Stimulated activated CD8-positive, alpha-beta memory T cell treated with anti-CD3 and anti-CD28 coated beads, Interleukin-12 subunit alpha, Interleukin-12 subunit beta, amount 100 ng/mL, for 4 hours (primary cell): ENCODE measurements at places on chromosomes 13 and 19.

DNA sequence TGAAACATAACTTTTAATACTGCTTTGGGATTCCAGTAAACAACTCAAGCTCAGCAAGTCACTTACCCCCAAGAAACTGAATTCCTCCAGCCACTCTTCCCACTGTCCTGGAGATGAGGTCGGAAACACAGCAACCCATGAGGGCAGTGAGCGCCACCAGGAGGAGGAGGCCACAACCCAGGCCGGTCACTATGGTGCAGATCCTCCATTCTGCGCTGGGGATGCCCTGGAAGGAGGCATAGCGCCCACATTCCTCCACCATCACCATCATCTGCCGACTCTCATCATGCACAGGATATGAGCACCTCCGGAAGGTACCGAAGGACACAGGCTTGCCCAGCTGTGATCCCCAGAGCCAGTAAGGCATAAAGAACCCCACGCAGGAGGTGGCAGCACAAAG, 2.2 kb downstream of the LHFPL6 start:
- DNase-seq: no peak

DNA sequence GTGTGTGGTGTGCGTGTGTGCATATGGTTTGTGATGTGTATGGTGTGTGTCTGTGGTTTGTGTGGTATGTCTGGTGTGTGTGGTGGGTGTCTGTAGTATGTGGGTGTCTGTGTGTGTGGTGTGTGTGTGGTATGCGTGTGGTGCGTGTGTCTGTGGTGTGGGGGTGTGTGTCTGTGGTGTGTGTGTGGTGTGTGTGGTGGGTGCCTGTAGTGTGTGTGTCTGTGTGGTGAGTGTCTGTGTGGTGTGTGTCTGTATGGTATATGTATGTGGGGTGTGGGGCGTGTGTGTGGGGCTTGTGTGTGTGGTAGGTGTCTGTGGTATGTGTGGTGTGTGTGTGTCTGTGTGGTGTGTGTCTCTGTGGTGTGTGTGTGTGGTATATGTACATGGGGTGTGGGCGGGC, 300.7 kb downstream of the TEX29 start:
- DNase-seq: no peak

DNA sequence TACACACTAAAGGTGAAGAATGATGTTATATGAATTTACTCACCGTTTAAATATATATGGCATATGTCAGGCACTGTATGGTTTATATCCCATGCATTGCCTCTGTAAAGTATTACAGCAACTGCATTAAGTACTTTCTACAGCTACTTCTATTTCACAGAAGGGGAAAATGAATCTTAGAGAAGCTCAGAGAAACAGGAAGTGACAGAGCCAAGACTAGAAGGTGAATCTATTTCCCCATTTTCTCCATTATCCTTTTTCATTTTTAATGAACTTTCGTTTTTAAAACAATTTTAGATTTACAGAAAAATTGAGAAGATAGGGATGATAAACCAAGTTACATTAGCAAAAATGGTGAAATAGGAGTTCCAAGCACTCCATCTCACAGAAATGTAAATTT, 863.3 kb downstream of the UQCRFS1 start:
- no peak for DNase-seq

- no peak for DNase-seq
Observed at GRCh38 chr19:51354103-51354741, 12.0 kb downstream of the ETFB start.

- no peak for DNase-seq
Observed at GRCh38 chr19:50486823-50487515, 10.3 kb upstream of the GARIN5A start.

DNA sequence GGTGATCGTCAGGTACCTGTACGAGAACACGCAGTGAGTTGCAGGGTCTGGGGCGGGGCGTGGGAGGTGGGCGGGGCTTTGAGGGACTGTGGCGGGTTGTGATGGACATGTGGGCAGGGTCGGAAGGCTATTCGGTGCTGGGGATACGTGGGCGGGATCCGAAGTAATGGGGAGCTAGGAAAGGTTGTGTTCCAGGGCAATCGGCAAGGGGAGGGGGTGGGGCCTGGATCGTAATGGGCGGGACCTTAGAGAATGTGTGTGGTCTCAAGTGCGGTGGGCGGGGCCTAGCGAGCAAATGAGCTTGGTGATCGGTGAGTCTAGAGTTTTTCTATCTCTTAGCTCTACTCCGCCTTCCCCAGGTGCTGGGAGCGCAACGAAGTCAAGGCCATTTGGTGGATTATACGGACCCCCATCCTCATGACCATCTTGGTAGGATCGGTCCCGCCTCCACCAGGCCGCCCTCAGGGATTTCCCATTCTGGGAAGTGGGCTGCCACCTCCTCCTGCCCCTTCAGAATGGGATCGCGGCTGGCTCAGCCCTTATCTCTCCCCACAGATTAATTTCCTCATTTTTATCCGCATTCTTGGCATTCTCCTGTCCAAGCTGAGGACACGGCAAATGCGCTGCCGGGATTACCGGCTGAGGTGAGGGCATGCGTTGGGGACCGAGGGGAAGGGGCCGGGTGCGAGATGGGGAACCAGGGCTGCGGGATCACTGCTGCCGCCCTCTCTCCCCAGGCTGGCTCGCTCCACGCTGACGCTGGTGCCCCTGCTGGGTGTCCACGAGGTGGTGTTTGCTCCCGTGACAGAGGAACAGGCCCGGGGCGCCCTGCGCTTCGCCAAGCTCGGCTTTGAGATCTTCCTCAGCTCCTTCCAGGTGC, 9.6 kb downstream of the GIPR start:
- DNase-seq: peak; percentile 64

DNA sequence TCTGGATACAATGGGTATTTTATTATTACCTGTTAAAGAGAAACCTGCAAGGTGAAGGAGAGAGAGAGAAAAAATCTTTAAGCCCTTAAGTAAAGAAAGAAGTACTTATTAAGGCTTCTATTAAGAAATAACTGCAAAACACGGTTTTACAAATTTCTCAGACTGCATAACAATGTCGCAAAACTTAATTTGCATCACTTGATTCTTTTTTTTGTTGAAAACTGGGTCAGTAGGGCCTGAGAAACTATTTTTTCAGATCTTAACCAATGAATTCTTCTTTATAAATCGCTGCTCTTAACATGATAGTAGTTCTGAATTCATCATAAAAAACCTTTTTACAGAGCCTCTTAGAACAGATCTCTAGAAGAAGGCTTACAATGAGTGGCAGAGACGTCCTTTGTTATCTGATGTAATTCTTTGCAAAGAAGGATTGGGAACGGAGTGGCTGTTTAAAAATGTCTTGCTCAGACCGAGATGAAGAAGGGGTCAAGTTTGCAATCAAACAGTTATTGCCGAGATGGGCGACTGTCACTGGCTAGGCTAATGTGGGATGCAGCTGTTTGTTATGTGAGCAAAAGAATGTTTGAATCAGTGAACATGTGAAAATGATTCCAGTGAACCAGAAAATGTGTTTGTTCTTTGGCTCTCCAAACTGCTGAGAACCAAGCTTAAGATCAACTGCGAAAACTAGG, 76.3 kb downstream of the ZNF536 start:
- DNase-seq: no peak

GRCh38 chr19:18697680-18698079, 14.2 kb downstream of the CRTC1 start:
- no peak for DNase-seq

DNA sequence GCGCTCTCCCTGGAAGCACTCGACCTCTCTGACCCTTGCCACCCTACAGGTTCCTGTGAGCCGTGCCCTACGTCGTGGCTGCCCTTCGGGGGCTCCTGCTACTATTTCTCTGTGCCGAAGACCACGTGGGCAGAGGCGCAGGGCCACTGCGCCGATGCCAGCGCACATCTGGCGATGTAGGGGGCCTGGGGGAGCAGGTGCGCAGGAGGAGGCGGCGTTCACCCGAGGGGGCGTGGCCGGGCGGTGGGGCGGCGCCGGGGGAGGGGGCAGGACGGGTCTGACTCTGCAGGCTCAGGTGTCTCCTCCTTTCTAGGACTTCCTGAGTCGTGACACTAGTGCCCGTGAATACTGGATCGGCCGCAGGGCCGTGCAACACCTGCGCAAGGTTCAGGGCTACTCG, 26.4 kb downstream of the CLEC4M start:
- peak; percentile 15 for DNase-seq

- no peak for DNase-seq
Observed at GRCh38 chr13:34224877-34225276, 406.9 kb downstream of the RFC3 start.

GRCh38 chr13:34417896-34418295, 524.2 kb upstream of the NBEA start:
- no peak for DNase-seq

GRCh38 chr13:109840201-109840892, 54.0 kb upstream of the IRS2 start:
- no peak for DNase-seq

DNA sequence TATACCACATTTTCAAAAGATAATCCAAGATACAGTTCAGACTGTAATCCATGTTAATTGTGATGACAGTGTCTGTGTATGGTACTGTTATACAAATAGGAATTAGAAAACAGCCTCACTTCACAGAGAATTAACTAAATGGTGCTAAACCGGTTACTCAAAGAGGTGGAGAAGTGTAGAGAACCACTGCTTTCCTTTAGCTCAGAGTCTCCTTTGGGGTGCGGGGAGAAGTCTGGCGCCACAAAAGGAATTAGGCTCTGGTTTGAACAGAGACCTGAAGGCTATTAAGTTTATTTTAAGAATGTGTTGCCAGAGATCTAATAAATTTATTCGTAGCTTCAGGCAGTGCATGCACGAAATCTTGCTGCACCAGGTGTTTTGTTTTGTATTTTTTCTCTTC, 65.8 kb downstream of the FREM2 start:
- no peak for DNase-seq
